ENCODE measurements at places on chromosomes 6 and 20. TPM values are rescaled to one million over a fixed set of nuclear protein-coding genes. Genes with fewer than 3 reads are reported as not detected.
A peak's percentile ranks its signal among the peaks of the same experiment; 100 is the strongest.

GRCh38 chr20:4853004-4853403, 131.3 kb downstream of the PRND start:
- H3K4me3 ChIP-seq: no peak overlapping the region
- no peaks in the 10 kb centered on the region for H3K27me3 ChIP-seq
- no peaks in the 10 kb centered on the region for H3K4me1 ChIP-seq
- no peak for DNase-seq
- no peaks in the 10 kb centered on the region for H3K36me3 ChIP-seq

SLPI gene
- total RNA-seq: 207 TPM

- H3K27me3 ChIP-seq: no peaks in the 10 kb centered on the region
- no peak overlapping the region for H3K4me3 ChIP-seq
Observed at GRCh38 chr6:10248378-10248843, 166.5 kb downstream of the TFAP2A start.

GABRR1 gene
- total RNA-seq: not detected

RANBP9 gene
- total RNA-seq: 25.8 TPM

NINL gene
- total RNA-seq: 11.5 TPM

GRCh38 chr6:73579389-73579788, 58.6 kb upstream of the EEF1A1 start:
- no peaks in the 10 kb centered on the region for H3K36me3 ChIP-seq
- peak overlapping the region; percentile 99 for H3K27ac ChIP-seq
- H3K27me3 ChIP-seq: no peaks in the 10 kb centered on the region

- H3K4me3 ChIP-seq: no peak overlapping the region
- peaks cover 10% of the 10 kb centered on the region for H3K4me1 ChIP-seq
- no peaks in the 10 kb centered on the region for H3K36me3 ChIP-seq
- DNase-seq: no peak
- no peak overlapping the region for H3K27ac ChIP-seq
Observed at GRCh38 chr6:119312875-119313338, 36.7 kb downstream of the MAN1A1 start.

RAD21L1 gene
- total RNA-seq: 0.11 TPM

BTN2A1 gene
- total RNA-seq: 13.1 TPM

MICB gene
- total RNA-seq: 25.6 TPM

DNA sequence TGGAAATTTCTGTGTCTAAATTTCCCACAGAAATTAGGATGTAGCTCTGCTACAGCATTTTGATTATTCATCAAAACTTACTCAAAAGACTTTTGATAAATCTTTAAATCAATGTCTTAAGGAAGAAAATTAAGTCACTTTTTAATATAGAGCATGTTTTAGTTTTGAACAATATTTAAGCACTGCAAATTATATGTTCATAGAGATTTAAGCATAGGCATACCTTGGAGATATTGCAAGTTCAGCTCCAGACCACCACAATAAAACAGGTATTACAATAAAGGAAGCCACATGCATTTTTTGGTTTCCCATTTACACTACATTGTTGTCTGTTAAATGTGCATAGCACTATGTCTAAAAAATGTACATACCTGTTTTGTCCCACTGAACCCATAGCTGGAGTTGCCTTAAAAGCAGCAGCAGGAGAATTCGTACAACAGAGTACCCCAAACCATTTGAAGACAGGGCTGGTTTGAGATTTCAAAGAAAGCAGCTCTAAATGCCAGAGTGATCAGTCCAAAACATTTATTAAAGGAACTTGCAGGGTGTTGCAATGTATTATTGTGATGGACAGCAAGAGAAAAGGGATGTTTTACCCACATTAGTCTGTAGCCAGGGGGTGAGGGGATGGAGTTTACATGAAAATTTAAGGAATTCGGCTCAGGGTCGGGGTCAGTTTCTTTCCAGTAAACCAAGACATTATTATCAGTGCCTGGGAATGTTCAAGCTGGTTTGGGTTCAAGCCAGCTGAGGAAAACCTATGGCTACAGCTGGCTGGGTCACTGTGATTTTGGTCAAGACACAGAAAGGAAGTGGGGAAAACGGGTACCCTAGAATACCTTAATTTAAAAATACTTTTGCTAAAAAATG, 6.3 kb upstream of the LOC128125822 start:
- peaks cover 21% of the 10 kb centered on the region for H3K4me1 ChIP-seq
- no peak overlapping the region for H3K27ac ChIP-seq
- no peaks in the 10 kb centered on the region for H3K36me3 ChIP-seq
- no peak for DNase-seq

DNA sequence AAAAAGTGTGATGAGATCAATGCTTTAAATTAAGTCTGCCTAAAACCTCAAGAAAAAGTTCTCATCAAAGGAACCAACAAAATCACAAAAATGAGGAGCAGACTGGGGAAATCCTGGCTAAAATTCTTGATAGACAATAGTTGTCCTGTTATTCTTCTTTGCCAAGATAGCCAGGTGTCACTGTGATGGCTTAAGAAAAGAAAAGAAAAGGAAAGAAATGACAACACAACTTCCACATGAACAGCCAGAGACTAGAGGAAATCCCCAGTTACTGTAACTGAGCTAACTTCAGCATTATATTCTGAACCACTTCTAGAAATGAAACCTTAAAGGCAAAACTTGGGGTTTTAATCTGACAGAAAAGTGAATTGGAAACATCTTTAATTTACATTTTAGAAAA, 129.6 kb downstream of the CD24 start:
- no peak overlapping the region for H3K4me3 ChIP-seq
- H3K27ac ChIP-seq: no peak overlapping the region
- no peaks in the 10 kb centered on the region for H3K4me1 ChIP-seq
- no peaks in the 10 kb centered on the region for H3K27me3 ChIP-seq
- no peaks in the 10 kb centered on the region for H3K36me3 ChIP-seq

DNA sequence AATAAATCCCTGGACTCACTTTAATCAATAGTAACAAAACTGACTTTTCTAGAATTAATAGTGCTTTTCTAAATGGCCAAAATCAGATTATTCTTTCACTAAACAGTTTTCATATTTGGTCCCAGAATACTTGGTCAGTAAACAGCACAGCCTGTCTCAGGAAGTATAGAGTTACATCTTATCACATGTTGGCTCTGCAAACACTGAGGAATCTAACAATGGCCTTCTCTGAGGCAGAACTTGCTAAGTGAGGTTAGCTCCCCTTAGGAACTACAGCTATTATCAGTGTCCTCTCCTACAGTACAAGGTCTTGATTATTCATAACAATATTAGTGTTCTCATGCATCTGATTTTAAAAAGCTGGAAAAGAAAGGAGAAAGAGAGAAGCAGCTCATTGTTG, 1622.8 kb downstream of the HACE1 start:
- H3K27ac ChIP-seq: no peak overlapping the region
- H3K36me3 ChIP-seq: no peaks in the 10 kb centered on the region
- DNase-seq: peak; percentile 22
- H3K4me1 ChIP-seq: no peaks in the 10 kb centered on the region

DNA sequence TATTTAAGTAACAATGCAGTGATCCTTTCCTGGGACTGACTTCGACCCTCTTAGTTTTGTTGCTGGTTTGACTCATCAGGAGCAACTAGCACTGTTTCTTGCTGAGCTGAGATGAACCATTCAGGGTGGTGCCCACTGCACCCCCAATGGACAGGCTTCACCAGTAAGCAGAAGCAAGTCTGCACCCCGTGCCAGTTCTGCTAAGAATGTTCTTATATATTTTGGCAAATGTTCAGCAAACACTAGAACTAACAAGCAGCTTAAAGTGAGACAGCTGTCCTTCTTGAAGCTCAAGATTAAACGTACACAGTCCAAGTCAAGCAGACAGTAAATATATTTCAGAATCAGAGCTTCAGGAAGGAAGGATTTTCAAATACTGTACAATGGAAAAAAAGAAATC, 561.3 kb upstream of the CDH4 start:
- no peaks in the 10 kb centered on the region for H3K4me1 ChIP-seq
- no peaks in the 10 kb centered on the region for H3K36me3 ChIP-seq
- no peak overlapping the region for H3K27ac ChIP-seq
- no peak overlapping the region for H3K4me3 ChIP-seq

- H3K4me1 ChIP-seq: no peaks in the 10 kb centered on the region
- no peak overlapping the region for H3K27ac ChIP-seq
- H3K4me3 ChIP-seq: no peak overlapping the region
Observed at GRCh38 chr20:60206259-60206658, 248.0 kb downstream of the CDH26 start.

ULBP1 gene
- total RNA-seq: 0.86 TPM

GRCh38 chr6:157579467-157580031, 198.6 kb downstream of the ZDHHC14 start:
- peak overlapping the region; percentile 56 for H3K27ac ChIP-seq
- peaks cover 10% of the 10 kb centered on the region for H3K4me1 ChIP-seq
- H3K4me3 ChIP-seq: no peak overlapping the region
- H3K36me3 ChIP-seq: no peaks in the 10 kb centered on the region

- peak; percentile 90 for DNase-seq
- no peak overlapping the region for H3K4me3 ChIP-seq
- peaks cover 16% of the 10 kb centered on the region for H3K27me3 ChIP-seq
- no peaks in the 10 kb centered on the region for H3K4me1 ChIP-seq
- H3K36me3 ChIP-seq: no peaks in the 10 kb centered on the region
Observed at GRCh38 chr20:45592574-45593189, 13.6 kb upstream of the WFDC8 start.

DNA sequence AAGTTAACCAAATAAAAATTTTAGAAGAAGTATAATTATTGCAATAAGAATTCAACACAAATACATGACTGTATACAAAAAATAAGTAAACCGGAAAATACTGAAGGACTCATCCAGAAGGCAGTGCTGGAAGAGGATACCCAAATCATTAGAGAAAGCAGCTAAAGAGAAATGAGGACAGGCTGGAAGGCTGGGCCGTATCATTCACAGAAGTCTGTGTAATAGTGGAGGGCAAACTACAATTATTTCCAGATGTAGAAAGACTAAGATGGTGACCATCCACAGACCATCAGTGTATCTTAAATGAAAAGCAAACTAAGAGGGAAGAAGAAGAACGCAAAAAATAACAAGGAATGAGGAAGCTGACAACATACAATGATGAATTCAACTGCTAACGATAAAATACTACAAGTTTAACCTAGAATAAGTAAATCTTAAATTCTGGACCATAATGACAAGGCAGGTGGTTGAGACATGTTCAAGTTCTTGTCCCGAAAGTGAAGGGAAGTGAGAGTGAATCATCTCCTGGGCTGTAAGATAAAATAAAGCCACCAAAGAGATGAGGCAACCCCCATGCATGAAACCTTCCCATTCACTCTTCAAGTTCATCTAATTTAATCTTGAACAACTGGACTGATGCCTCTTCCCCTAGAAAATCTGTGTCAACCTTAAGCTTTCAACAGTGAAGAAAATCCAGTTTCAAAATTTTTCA, 71.5 kb downstream of the SLC23A2 start:
- no peaks in the 10 kb centered on the region for H3K27me3 ChIP-seq
- no peak overlapping the region for H3K4me3 ChIP-seq
- H3K27ac ChIP-seq: no peak overlapping the region
- peaks cover 13% of the 10 kb centered on the region for H3K4me1 ChIP-seq

DNA sequence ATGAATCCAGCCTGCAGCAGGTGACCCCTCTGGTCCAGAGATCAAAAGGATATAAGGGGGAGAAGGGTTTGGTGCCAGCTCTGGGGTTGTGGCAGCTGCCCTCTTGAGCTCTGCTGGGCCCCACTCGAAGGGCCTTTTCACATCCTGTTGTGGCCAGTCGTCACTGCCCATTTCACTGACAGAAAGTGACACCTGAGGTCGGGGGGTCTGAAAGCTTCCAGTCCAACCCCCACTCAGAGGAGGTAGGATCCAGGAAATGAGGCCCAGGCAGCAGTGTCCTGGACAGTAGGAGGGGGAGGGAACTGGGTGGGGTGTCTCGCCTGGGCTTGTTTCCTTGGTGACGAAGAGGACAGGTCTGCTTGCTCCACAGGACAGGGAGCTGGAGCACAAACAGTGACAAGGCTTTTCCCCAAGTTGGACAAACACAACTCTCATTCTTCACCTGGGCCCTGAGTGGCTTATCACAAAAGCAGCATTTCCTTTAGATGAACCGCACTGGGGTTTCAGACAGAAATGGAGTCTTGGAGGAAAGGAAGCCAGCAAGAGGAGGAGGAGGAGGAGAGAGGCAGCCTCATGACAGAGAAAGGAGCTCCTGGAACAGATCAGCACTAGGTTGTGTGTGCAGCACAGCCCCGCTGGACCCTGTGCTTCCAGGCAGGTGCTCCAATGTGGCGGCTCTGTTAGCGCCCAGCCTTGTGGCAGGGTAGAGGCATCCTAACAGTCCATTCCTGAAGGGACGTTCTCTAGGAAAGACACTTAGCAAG, 11.0 kb downstream of the FRS3 start:
- H3K4me1 ChIP-seq: peaks cover 16% of the 10 kb centered on the region
- DNase-seq: no peak
- no peaks in the 10 kb centered on the region for H3K36me3 ChIP-seq
- no peaks in the 10 kb centered on the region for H3K27me3 ChIP-seq
- no peak overlapping the region for H3K27ac ChIP-seq
- H3K4me3 ChIP-seq: no peak overlapping the region

- no peak for DNase-seq
- H3K27ac ChIP-seq: no peak overlapping the region
- H3K36me3 ChIP-seq: no peaks in the 10 kb centered on the region
Observed at GRCh38 chr6:116165596-116165995, 39.7 kb upstream of the COL10A1 start.

DNA sequence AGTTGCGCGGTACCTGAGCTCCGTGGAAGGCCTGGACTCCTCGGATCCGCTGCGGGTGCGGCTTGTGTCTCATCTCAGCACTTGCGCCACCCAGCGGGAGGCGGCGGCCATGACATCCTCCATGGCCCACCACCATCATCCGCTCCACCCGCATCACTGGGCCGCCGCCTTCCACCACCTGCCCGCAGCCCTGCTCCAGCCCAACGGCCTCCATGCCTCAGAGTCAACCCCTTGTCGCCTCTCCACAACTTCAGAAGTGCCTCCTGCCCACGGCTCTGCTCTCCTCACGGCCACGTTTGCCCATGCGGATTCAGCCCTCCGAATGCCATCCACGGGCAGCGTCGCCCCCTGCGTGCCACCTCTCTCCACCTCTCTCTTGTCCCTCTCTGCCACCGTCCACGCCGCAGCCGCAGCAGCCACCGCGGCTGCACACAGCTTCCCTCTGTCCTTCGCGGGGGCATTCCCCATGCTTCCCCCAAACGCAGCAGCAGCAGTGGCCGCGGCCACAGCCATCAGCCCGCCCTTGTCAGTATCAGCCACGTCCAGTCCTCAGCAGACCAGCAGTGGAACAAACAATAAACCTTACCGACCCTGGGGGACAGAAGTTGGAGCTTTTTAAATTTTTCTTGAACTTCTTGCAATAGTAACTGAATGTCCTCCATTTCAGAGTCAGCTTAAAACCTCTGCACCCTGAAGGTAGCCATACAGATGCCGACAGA, 9.9 kb downstream of the HEY2 start:
- H3K4me1 ChIP-seq: no peaks in the 10 kb centered on the region
- peaks cover 75% of the 10 kb centered on the region for H3K27me3 ChIP-seq

GRCh38 chr6:20084411-20084810, 127.9 kb downstream of the MBOAT1 start:
- peak; percentile 34 for DNase-seq
- no peaks in the 10 kb centered on the region for H3K27me3 ChIP-seq
- peaks cover 25% of the 10 kb centered on the region for H3K4me1 ChIP-seq
- no peak overlapping the region for H3K4me3 ChIP-seq
- H3K36me3 ChIP-seq: no peaks in the 10 kb centered on the region
- no peak overlapping the region for H3K27ac ChIP-seq

DNA sequence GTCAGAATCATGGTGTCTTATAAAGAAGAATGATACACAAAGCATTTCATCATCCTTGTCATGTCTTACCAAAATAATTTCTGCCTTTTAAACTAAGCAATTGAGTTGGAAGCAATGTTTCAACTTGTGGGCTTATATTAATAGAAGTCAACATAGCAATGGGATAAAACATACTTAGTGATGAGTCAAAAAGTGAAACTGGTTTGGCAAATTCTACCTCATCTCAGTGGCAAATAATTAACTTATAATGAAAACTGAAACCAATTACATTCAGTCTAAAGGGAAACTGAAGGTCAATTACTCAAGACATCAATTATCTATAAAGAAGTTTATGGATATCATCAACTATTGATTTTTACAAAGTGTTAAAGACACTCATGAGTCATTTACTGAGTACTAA, 463.8 kb downstream of the BMP2 start:
- H3K4me1 ChIP-seq: no peaks in the 10 kb centered on the region
- H3K27ac ChIP-seq: no peak overlapping the region
- H3K4me3 ChIP-seq: no peak overlapping the region

Measured in PC-3 (cell line).